ENCODE measurements at places on chromosomes 2 and 18.

DNA sequence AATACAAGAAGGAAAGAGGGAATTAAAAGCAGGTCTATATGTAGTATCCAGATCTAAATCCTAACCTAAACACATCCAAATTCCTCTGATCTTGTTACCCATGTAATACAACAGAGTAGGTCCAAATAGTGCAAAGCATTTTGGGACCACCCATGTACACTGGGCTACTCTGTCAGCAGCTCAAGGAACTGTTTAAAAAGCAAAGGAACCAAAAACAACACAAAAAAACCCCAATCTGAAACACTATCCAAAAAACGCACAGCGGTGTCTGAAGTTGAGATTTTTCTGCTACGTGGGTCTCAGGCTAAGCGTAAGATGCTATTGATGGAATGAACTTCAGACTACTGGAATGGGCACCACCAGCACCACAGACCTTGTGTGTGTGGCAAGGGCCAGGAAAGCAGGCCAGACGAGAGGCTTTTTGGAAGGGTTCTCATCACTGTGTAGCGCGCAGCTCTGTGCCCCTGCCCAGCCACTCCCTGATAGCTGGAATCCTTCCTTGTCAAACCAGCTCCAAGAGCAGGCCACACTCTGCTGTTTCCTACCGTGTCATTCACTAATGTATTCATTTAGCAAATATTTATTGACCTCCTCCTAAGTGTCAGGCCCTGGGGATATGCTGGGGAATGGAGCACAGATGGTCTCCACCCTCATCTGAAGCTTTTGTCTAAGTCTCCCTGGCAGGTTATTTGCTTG, 101.4 kb downstream of the COLEC12 start:
- peak; percentile 72 for DNase-seq

- DNase-seq = peak; percentile 71
These were observed 19.0 kb downstream of the CRACDL start for GRCh38 chr2:98917031-98917471.

DNA sequence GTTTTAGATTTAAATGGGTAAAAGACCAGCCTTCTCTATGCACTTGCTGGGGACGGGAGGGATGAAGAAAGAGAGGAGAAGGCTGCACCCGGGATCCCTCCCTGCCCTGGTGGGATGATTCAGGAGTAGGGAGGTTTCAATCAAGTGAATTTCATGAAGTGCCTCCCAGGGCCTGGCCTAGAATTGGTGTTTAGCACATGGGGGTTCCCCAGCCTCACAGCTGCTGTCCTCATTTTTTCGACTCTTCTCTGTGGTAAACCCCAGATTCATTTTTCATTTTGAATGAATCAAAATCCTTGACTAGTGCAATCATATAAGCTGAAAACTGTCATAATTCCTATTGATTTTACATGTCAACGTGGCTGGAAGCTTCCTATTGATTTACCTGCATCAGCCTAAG, 81.1 kb downstream of the LPIN1 start:
- DNase-seq = no peak

GRCh38 chr2:210157526-210157925, 13.7 kb downstream of the KANSL1L start:
- no peak for DNase-seq

DNA sequence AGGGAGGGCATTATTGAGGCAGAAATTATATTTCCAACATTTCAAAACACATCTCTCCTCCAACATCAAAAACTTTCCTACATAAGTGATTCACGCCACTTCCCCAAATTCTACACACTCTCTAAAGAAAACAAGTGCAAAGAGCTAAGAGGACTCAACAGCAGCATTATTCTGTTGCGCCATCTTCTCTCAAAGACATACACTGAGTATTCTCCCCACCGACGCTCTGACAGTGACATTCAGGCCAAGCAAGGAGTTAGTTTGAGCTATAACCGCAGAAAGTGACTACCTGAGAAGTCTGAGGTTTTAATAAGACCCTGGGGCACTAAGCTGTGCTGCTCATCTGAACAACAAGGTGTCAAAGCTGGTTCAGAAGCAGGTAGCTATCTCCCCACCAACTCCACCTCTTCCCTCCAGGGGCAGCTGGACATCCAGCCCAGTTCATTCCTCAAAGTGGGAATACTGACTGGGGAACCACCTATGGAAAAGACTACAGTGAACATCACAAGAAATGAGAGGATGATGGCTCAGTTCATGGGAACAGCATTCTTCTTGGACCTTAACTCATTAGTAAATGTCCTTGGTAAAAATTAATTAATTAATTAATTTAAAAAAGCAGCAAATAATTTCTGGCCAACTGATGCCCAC, 309.5 kb upstream of the CCDC68 start:
- no peak for DNase-seq

DNA sequence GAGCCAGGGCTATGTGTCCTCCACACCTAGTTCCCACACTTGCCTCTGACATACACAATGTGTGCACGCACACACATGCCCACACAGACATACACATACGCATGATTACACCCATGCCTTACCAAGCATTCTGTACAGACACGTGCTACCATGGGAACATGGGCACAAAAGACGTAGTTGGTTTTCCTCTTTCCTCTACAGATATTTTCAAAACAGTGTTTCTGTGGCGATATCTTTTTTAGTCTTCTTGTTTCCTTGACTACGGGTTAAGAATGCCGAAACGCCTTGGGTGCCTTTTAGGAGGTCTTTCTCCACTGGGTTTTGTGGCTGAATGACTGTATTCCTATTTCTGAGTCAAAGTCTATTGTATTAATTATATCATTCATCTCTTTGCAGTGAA, 75.5 kb upstream of the SPTBN1 start:
- no peak for DNase-seq

DNA sequence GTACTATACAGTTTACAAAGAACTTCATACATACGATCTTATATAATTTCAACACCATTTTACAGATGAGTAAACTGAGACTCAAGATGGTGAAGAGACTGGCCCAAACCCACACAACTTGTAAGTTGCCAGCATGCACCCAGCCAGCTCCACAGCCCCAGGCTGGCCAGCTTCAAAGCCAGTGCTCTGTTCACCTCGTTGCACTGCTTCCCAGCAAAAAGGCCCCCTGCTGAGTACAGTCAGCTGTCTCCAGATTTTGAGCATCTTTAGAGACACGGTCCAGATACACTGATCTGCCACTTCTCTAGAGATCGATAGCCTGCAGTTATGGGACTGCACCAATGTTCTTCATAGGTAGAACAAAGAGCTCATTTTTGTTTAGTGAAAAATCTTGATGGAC, 257.2 kb upstream of the CHAC2 start:
- DNase-seq = no peak

GRCh38 chr2:134155134-134155533, 98.7 kb upstream of the MGAT5 start:
- DNase-seq = no peak

DNA sequence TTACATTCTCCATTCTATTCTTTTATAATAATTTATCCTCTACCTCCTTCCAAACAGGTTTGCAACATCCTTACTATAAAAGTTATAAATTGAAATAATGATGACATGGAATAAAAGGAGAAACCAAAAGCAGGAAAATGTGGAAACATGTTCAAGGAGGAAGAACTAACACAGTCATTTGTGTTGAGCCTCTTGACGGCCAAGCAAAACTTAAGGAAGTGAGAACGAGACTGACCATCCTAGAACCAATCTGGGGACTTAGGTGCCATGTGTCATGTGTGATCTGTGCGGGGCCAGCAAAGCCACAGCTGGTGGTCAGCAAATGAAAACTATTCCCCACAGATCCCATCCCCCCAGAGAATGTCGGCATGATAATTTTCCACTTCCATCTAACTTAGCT, 25.6 kb upstream of the FAM124B start:
- DNase-seq = no peak
